Adrenal gland (tissue), 19 donors: ENCODE measurements at places on chromosomes 6 and 20. TPM values are rescaled to one million over a fixed set of nuclear protein-coding genes. Genes with fewer than 3 reads are reported as not detected.

The KIF6 gene
- 0.71 TPM for total RNA-seq

The FNDC1 gene
- 0.46 TPM for total RNA-seq

The EMILIN3 gene
- 2.2 TPM for total RNA-seq

The NKX2-4 gene
- 0.14 TPM for total RNA-seq

The HLA-G gene
- total RNA-seq = not detected

The GDAP1L1 gene
- total RNA-seq = 0.93 TPM

The RAB44 gene
- total RNA-seq = not detected

The LY6G5B gene
- 5.3 TPM for total RNA-seq

The CD40 gene
- 4.5 TPM for total RNA-seq

DNA sequence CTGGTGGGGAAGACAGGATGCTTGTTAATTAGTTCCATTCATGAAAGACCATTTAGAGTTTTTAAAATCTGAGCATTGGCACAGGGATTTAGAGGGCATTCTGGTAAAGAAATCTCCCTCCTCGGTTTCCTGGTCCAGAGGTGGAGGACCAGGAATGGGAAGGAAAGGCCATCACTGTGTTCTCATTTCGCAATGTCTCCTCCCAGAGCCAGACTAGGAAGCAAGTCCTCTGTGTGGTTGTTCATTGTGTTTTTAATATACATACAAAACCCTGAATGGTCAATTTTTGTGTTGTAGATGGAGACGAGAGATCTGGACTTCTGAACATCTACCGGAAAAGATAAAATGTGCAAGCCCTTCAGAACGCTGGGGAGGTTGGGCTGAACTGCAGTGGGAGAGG lies 41.3 kb downstream of the RIN2 start:
- no peak for DNase-seq

DNA sequence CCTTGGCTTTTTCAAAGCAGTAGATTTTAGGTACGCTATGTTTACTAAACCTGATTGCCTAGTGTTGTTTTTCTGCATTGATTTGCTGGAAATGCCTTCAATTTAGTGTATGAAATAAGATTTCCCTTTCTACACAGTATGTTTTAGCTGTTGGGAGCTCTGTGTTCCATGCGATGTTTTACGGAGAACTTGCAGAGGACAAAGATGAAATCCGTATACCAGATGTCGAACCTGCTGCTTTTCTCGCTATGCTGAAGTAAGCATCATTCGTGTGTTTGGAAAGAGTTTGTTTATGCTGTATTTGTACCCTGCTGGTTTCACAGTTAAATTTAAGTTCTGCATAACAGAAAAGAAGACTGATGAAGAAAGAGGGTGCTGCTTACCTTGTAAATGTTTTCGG lies 1.9 kb downstream of the BTBD3 start:
- no peak for DNase-seq

DNA sequence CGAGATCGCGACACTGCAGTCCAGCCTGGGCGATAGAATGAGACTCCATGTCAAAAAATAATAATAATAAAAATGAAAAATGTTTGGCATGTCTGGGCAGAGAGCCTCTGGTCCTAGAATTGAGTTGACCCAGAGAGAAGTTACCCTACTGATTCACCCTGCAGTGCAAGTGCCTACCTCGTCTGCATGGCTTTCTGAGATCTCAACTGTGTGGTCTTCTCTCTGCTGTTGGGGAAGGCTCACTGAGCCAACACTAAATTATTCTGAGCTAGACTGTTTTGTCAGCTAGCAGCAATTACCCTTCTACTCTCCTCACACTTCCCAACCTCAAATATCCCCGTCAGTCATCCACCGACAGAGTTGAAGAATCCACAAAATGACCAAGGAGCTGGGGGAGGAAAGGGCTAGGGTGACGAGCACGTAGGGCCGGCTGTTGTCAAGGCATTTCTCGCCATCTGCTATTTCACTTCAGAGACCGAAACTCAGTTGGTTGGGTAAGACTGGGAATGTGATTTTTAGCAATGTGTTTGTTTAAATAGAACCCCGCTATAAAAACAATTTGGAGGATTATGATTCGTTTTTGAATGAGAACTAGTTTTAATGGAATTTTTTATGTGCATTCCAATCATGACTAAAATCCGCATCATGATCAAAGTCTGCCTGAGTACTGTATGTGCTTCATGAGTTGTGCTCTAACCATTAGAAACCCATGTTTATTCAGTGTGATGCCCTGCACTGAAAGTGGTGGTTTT lies 9.4 kb downstream of the MAS1 start:
- no peak for DNase-seq

- DNase-seq = no peak
Measured at GRCh38 chr6:22657352-22657980, 88.1 kb downstream of the HDGFL1 start.

DNA sequence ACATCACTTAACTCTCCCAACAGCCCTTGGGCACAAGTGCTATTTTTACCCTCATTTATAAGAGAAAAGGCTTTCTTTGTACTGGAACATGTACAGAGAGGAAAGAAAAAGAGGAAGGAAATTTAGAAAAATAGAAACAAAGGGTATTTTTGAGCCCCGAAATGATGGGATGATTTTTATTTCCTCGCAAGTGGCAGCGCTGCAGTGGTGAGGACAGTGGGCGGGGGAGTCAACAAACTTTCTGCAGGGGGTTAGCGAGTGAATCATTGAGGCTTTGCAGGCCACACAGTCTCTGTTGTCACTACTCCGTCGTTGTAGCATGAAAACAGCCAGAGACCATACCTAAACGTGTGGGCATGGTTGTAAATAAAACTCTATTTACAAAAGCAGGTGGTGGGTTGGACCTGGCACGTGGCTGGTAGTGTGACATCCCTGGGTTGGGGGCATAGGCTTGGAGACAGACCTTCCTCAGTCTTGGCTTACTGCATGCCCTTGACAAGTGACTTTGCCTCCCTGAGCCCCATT lies 25.5 kb upstream of the OCSTAMP start:
- no peak for DNase-seq

GRCh38 chr6:26122793-26123674 lies 35.8 kb downstream of the HFE start:
- peak; percentile 97 for DNase-seq

DNA sequence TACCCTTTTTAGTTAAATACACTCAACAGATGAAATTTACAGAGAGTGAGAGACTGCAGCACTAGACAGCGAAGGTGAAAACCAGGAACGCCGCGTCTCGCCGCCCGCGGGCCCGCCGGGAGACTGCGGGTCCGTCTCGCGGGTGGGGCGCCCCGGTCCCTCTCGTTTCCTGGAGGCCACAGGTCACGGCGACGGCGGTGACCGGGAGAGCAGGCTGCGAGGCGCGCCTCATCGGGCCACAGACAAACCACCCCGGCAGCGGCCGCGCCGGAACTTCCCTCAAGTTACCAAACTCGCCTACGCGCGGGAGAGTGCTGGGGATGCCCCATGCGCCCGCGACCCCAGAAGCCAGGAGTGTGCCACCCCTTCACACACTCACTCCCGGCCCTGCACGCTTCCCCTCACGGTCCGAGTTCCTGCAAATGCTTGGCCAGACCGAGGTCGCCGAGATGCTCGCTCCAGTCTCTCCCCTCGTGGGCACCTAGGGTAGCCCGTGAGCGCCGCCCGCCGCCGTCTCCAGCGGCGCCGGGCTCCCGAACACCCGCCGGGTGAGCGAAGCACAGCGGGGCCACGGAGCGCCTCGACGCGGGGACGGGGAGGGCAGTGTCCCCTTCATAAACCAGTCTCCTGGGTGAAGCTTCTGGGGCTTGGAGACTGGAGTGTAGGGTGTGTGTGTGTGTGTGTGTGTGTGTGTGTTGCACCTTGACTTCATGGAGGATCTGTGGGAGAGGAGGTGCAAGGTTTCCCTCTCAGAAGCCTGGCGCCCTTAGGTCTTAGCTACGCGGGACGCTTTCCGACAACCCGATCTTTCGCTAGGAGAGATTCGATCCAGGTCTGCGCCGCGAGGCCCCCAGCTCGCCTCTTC lies 1.4 kb downstream of the BACH2 start:
- peak; percentile 25 for DNase-seq

GRCh38 chr6:166677941-166678340 lies 50.9 kb upstream of the RPS6KA2 start:
- no peak for DNase-seq

DNA sequence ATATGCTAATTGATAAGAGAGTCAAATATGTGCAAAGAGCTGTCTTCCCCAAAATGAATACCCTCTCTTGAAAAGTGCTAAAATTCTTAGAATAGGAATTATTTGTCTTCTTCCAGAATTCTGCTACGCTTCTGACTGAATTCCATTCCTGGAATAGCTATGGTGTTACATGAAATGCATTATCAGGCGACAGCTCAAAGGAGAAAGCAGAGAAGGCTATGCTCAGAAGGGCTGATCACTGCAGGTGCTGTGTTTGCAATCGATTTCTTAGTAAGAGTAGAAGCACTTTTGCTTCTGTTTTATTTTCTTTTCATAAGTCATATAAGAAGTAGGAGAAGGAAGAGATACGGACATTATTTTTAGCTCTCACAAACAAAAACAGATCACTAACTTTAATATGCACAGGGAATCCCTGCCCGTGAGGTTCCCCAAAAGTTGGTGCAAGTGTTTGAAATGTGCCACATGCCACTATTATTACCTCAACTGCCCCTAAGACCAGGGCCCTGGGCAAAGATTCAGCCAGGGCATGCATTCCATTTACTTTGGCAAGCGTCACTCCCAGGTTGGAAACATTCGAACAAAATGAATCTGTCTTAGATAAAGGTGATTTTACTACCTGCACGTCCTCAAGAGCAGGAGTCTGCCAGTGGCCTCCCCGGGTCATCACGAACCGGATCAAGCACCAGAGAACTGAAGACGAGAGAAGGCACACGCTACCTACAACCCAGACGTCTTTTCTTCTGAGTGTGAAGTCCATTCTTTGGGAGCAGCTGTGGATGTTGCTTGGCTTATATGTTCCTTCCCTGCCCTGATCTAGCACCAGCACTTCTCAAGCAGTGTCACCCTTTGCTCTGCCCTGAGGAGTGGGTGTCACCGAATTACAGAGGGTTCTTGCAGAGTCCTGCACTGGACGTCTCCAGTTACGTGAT lies 7.2 kb downstream of the MYLK4 start:
- DNase-seq = no peak

DNA sequence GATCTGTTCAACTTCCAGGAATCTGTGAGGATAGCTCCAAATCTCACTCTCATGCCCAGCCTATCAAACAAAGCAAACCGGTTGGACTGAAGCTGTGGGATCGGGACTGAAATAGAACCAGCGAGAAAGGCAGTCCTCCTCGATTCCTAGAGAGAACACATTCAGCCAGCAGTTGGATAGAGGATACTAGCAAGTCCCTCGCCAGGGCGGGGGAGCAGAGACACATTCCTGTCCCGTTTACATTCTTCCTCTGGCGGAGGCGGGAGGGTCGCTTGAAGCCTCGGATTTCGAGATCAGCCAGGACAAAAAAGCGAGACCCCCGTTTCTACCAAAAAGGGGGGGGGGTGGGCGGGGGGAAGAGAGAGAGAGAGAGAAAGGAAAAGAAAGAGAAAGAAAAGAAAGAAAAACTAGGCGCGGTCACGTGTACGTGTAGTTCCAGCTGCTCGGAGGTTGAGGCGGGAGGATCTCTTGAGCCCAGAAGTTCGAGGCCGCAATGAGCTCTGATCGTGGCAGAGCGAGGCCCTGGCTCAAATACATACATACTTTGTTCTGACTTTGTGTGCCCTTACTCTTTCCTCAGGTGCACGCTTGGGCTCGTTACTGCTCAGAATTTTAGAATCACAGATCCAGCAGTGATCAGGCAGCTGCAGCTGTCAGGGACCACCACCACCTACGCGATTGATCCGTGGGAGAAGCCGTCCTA lies 19.5 kb downstream of the ZNF311 start:
- DNase-seq = peak; percentile 94

GRCh38 chr20:5893621-5894020 lies 56.7 kb downstream of the TRMT6 start:
- DNase-seq = no peak

DNA sequence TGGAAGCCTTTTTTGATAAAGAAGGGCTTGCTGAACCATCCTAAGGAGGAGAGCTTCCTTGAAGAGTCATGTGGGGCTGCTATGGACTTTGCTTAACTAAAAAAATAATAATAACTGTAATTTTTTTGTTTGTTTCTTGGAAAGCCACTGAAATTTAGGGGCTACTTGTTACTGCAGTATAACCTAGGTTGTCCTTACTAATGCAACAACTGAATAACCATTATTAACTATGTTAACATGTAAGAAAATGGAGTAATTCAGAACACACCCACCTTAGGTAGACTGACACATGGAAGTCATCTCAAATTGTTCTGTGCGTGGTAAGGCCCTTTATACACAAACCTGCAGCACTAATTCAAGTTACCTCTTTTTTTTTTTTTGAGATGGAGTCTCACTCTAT lies 90.9 kb upstream of the SOX4 start:
- DNase-seq = no peak

- no peak for DNase-seq
Measured at GRCh38 chr20:4158466-4159050, 143.2 kb upstream of the RNF24 start.

GRCh38 chr20:19376451-19377229 lies 164.2 kb downstream of the SLC24A3 start:
- no peak for DNase-seq

GRCh38 chr20:3090565-3090964 lies 6.0 kb upstream of the AVP start:
- no peak for DNase-seq

DNA sequence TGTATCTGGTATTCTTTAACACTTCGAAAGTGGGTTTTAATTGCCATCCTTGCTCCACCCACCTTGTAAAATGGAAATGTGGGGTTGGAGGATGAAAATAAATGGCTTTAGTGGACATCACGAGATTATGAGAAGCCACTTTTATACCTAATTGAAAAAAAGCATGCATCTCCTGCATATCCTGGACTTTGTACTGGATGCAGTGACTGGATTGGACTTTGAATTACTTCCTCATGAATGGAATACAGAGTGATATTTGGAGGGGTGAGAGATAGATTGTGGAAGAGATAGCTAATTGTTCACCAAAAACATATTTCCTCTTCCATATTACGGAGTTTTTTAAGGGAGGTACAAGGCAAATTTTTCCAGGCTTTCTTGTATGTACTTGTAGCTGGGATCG lies 813.0 kb downstream of the TENT5A start:
- DNase-seq = no peak

- peak; percentile 8 for DNase-seq
Measured at GRCh38 chr6:113920663-113921267, 50.2 kb downstream of the HDAC2 start.

DNA sequence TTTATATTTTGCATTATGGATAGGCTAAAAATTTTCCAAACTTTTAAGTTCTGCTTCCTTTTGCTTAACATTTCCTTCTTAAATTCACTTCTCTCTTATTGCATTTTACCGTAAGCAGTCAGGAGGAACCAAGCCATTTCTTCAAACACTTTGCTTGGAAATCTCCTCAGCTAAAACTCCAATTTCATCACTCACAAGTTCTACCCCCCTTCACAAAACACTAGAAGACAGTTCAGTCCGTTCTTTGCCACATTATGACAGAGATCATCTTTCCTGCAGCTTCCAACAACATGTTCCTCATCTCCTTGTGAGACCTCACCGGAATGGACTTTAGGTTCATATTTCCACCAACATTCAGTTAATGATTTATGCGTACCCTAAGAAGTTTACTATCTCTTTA lies 79.2 kb upstream of the LY86 start:
- DNase-seq = no peak

- no peak for DNase-seq
Measured at GRCh38 chr20:48393311-48393685, 434.5 kb downstream of the PREX1 start.
